NCI-H1417 (cell line): ENCODE measurements at places on chromosomes 6 and 20.

GRCh38 chr6:82371799-82372546 is 8.4 kb downstream of the TPBG start:
- no peak for DNase-seq

DNA sequence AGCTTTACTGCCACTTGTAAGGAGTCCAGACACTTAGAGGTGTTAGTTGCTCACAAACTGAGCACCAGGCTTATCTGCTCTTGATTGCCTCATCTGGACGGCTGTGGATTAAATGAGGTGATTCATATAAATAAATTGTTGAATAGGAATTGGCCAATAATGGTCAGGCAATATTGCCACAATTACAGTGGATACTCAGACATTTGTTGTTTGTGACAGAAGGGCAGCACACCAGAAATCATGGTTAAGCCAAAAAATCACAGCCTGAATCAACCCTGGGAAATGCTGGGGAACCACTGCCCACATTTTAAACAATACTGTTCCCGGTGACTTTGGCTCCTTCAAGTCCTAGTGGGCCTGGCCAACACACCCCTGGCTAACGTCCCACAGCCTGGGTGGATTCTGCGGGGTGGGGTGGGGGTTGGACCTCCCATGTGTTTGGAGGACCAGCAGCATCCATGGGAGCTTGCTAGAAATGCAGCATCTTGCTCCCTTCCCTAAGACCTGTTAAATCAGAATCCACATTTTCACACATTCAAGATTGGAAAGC is 29.5 kb upstream of the SPDEF start:
- DNase-seq, result no peak

- no peak for DNase-seq
Observed at GRCh38 chr6:113011801-113012200, 664.7 kb downstream of the RFPL4B start.

GRCh38 chr20:22821796-22822195 is 213.3 kb upstream of the SSTR4 start:
- DNase-seq, result no peak

DNA sequence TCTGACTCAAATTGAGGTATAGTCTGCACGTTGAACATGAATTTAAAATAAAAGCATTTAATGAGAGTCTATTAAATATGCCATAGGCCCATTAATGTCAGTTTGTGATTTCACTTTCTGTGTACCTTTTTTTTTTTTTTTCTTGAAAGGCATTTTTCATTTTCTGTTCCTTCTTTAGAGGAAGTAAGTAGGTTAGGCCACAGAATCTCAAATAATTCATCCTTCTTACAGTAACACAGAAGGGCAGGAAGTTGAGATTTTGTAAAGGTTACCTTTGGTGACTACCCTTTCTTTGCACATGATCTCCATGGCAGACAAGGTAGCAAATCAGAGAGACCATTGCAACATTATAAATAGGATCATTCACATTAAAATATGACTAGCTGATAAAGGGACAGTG is 9.6 kb downstream of the L3MBTL3 start:
- DNase-seq, result no peak
